ENCODE measurements at places on chromosomes 4 and X. TPM values are rescaled to one million over a fixed set of nuclear protein-coding genes. Genes with fewer than 3 reads are reported as not detected.
A peak's percentile ranks its signal among the peaks of the same experiment; 100 is the strongest.

DNA sequence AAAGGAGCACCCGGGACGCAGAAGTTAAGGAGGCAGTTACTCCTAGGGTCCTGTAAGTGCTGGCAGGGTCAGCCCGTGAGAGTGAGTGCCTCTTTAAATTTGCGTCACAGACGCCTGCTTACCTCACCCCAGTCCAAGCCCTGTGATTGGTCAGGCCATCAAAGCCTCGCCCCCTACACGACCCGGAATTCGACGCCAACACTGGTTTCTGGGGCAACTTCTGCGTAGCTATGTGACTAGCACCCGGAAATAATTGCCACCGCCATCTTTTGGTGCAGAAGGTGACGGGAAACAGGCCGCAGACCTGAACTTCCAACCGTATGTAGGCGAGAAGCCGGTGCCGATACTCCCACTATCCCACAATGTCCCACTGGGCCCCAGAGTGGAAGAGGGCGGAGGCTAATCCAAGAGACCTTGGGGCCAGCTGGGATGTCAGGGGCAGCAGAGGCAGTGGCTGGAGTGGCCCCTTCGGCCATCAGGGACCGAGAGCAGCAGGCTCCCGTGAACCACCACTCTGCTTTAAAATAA lies at the start of gene DDX53:
Gene DDX53, plus strand, starts transcription at position 265 of the 528 bp plus-strand sequence. Its CDS starts 98 bp downstream, at position 363.
- DNase-seq, result no peak
- H3K4me1 ChIP-seq, result no peaks in the 10 kb centered on the region
- H3K27me3 ChIP-seq, result no peaks in the 10 kb centered on the region
- H3K36me3 ChIP-seq, result no peaks in the 10 kb centered on the region
- H3K4me3 ChIP-seq, result no peak within 1 kb of the TSS

- no peak for DNase-seq
- no peaks in the 10 kb centered on the region for H3K36me3 ChIP-seq
- no peak overlapping the region for H3K4me3 ChIP-seq
Observed at GRCh38 chr4:53116954-53117353, 248.9 kb downstream of the SCFD2 start.

DNA sequence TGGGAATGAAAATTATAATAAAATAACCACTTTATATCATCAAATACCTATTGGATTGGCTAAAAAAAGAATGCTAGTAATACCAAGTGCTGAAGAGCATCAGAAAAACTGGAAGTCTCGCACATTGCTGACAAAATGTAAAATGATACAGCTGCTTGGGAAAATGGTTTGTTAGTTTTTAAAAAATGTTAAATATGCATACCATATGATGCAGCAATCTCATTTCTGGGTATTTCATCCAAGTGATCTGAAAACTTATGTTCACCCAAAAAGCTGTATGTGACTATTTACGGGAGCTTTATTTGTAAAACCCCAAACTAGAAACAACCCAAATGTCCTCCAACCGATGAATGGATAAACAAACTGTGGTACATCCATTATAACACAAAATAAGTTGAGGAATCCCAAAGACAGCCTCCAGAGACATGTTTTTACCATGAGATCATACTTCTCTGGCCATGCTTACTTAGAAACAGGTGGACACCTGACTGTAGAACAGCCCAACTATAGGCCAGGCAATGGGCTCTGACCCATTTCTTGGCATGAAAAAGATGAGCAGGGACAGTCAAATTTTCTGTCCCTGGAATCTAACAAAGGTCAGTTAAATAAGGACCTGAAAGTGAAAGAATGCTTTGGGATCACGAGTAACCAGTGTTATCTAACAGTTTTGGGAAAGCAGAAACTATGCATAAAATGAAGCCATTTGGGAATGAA lies 47.5 kb upstream of the FAM120C start:
- DNase-seq, result no peak
- no peaks in the 10 kb centered on the region for H3K27me3 ChIP-seq
- no peaks in the 10 kb centered on the region for H3K4me1 ChIP-seq
- H3K36me3 ChIP-seq, result no peaks in the 10 kb centered on the region
- H3K27ac ChIP-seq, result no peak overlapping the region

GRCh38 chrX:25012433-25012735 lies 3.4 kb downstream of the ARX start:
- peak overlapping the region; percentile 60 for H3K4me3 ChIP-seq
- H3K27me3 ChIP-seq, result peaks cover 95% of the 10 kb centered on the region
- H3K36me3 ChIP-seq, result no peaks in the 10 kb centered on the region
- H3K27ac ChIP-seq, result no peak overlapping the region
- no peak for DNase-seq
- H3K4me1 ChIP-seq, result peaks cover 12% of the 10 kb centered on the region

- H3K27ac ChIP-seq, result no peak overlapping the region
- no peaks in the 10 kb centered on the region for H3K27me3 ChIP-seq
- H3K36me3 ChIP-seq, result no peaks in the 10 kb centered on the region
- no peaks in the 10 kb centered on the region for H3K4me1 ChIP-seq
Observed at GRCh38 chrX:44306356-44306755, 37.1 kb downstream of the EFHC2 start.

- peaks cover 4% of the 10 kb centered on the region for H3K27me3 ChIP-seq
- no peaks in the 10 kb centered on the region for H3K4me1 ChIP-seq
Observed at GRCh38 chr4:80125252-80126177, 52.5 kb upstream of the ANTXR2 start.

DNA sequence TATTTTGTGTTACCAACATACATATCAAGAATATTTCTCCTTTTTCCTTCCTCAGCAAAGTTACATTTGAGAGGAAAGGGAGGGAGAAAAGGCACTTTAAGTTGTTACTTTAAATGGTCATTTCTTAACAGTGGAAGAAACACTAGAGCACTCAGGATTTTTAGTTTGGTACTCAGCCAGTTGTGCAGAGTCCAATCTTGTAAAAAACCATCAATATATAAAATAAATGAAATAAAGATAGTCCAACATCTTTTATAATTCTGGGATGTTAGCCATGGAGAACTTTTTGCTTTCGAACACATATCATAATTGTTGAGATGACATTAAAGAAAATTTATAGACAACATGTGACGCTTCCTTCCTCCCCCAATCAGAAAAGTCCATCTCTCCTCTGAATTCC lies 253.8 kb downstream of the QDPR start:
- peaks cover 8% of the 10 kb centered on the region for H3K4me1 ChIP-seq
- DNase-seq, result no peak
- H3K36me3 ChIP-seq, result no peaks in the 10 kb centered on the region
- H3K27me3 ChIP-seq, result no peaks in the 10 kb centered on the region

DNA sequence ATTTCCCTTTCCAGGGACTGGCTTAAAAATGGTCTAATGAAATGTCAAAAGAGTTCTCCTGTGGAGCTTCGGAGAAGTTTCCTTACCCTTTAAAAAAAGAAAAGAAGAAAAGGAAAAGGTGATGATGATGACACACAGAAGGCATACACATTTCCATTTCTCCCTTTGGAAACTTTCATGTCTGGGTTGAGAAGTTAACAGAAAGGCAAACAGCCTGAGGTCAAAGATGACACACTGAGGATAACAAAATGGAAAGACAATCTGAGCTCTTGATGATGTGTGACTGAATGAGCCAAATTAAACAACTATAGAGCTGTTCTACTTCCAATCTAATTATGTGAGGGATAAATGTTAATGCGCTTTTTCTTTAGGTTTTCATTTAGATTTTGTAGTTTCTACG lies 32.2 kb downstream of the NFXL1 start:
- H3K4me3 ChIP-seq, result no peak overlapping the region
- no peak for DNase-seq
- no peaks in the 10 kb centered on the region for H3K27me3 ChIP-seq
- H3K4me1 ChIP-seq, result no peaks in the 10 kb centered on the region
- H3K27ac ChIP-seq, result no peak overlapping the region

- no peak overlapping the region for H3K4me3 ChIP-seq
- H3K36me3 ChIP-seq, result no peaks in the 10 kb centered on the region
- peaks cover 24% of the 10 kb centered on the region for H3K4me1 ChIP-seq
- peak overlapping the region; percentile 32 for H3K27ac ChIP-seq
- no peaks in the 10 kb centered on the region for H3K27me3 ChIP-seq
Observed at GRCh38 chrX:112888916-112889315, 48.3 kb upstream of the AMOT start.

- no peak overlapping the region for H3K4me3 ChIP-seq
- H3K36me3 ChIP-seq, result no peaks in the 10 kb centered on the region
- H3K27me3 ChIP-seq, result no peaks in the 10 kb centered on the region
Observed at GRCh38 chr4:96598465-96598864, 758.6 kb downstream of the PDHA2 start.

GRCh38 chrX:34879346-34879745 lies 63.2 kb upstream of the FAM47B start:
- no peaks in the 10 kb centered on the region for H3K27me3 ChIP-seq
- no peak overlapping the region for H3K27ac ChIP-seq
- no peak for DNase-seq
- no peaks in the 10 kb centered on the region for H3K36me3 ChIP-seq

DNA sequence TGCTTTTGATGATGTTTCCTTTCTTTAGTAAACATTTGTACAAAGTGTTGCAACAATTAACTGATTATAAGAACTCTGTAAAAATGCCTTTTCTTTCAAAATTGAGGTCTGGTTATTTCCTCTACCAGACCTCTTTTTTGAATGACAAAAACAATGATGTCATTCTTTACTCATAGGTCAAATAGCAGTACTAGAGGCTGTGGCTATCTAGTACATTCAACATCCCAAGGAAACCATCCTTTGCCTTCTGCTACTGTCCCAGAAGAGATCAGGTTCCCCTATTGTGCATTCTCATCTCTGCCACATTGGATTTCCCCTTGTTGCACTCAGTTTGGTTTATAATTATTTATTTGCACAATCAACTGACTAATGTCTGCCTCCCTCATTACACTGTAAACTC lies 19.1 kb upstream of the MAD2L1 start:
- no peak overlapping the region for H3K27ac ChIP-seq
- no peak for DNase-seq
- peaks cover 5% of the 10 kb centered on the region for H3K27me3 ChIP-seq
- H3K4me3 ChIP-seq, result no peak overlapping the region

DNA sequence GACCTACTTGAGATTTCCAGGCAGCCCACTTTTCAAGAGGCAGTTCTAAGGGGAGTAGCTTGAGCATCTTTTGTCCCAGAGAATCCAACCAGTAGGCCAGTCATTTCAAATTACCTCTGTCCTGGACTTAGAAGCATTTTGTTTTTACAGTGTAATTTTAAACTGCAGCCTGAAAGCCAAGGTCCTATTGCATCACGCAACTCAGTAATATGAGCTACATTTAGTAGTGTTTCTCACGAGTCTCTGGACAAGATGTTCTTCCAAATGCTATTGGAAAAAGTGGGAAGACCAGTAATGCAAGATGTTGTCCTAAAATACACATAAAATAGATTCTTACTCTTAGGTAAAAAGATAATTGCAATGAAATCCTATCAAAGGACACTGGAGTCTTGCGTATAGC lies 182.5 kb upstream of the ARX start:
- H3K36me3 ChIP-seq, result no peaks in the 10 kb centered on the region
- H3K27me3 ChIP-seq, result no peaks in the 10 kb centered on the region
- no peak for DNase-seq
- H3K27ac ChIP-seq, result no peak overlapping the region

DNA sequence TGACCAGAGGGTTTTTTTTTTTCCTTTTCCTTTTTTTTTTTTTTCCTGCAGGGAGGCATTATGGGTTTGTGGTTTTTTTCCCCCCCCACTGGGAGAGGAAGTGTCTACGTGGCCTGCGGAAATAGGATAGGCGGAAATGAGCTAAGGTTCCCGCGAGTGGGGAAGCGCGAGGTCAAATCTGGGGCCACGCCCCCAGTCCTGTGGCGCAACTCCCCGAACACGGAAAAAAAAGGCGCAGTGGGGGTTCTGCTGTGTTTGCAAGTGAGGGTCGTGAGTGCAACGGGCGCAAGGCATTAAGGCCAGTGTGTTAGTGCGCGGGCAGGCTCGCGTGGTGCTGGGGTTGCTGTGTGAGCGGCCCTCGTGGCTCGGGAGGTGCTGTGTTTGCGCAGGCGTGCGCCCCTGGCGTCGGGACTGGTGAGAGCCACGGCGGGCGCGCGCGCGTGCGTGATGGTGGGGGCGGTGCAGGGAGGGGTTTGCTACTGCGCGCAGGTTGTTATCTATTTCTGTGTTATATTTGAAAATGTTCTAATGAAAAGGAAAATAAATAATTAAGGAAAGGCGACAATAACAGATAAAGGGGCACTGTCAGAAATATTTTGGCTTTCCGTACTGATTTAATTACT lies 685 bp upstream of the MORF4L2 start:
- DNase-seq, result peak; percentile 85
- H3K27ac ChIP-seq, result no peak overlapping the region

DNA sequence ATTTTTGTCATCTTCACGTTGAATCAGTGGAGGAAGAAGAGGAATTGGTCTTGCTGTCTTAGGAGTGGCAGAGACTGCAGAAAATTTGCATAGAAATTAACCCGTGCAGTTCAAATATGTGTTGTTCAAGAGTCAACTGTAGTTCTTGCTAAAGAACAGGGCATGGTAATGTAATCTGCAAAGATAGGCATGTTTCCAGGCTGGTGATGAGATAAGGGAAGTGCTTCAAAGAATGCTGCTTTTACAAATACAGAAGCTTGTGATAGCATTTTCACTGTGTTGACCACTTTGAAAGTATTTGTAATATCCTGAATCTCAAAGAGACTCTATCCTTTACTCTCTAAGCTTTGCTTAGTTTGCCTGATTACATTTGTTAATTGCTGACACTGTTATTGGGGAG lies 60.1 kb downstream of the PRRG1 start:
- peaks cover 4% of the 10 kb centered on the region for H3K36me3 ChIP-seq
- no peak overlapping the region for H3K4me3 ChIP-seq
- no peaks in the 10 kb centered on the region for H3K27me3 ChIP-seq
- no peak for DNase-seq
- H3K4me1 ChIP-seq, result peaks cover 4% of the 10 kb centered on the region
- H3K27ac ChIP-seq, result no peak overlapping the region

GRCh38 chr4:107725281-107725859 lies 5.3 kb upstream of the PAPSS1 start:
- H3K4me1 ChIP-seq, result peaks cover 8% of the 10 kb centered on the region
- no peak overlapping the region for H3K27ac ChIP-seq
- H3K36me3 ChIP-seq, result no peaks in the 10 kb centered on the region
- no peak for DNase-seq
- H3K4me3 ChIP-seq, result no peak overlapping the region

DNA sequence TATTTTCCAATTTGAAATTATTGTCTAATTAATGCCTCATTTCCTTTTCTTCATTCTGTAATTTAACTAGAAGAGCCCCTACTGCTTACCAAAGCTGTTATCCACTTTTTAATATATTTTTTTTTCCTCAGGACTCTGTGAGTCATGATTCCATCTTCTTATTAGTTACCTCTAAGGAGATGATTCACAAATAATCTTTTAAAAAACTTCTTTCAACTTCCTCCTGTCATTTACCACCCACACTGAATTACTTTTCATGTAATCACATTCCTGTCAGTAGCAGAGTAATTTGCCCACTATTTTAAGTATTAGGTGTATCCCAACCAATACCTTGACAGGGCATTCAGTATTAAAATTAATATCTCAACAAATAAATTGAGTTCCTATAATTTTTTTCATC lies 470.9 kb upstream of the ADGRL3 start:
- H3K4me1 ChIP-seq, result peaks cover 5% of the 10 kb centered on the region
- H3K36me3 ChIP-seq, result no peaks in the 10 kb centered on the region
- H3K4me3 ChIP-seq, result no peak overlapping the region
- H3K27me3 ChIP-seq, result no peaks in the 10 kb centered on the region

Gene CXCL10
- total RNA-seq, result 0.31 TPM

Gene MXD4
- 59.8 TPM for total RNA-seq

Gene RAP1GDS1
- total RNA-seq, result 24.8 TPM

Gene CT45A10
- not detected for total RNA-seq

Gene NAA11
- total RNA-seq, result not detected

Gene RPA4
- total RNA-seq, result 0.40 TPM

Gene KLHL34
- total RNA-seq, result 0.21 TPM
